NCI-H748 treated with DMSO at 0.1 percent for 48 hours (cell line): ENCODE measurements at places on chromosomes 16 and 17.

GRCh38 chr16:7992616-7993015 is 597.7 kb downstream of the TMEM114 start:
- DNase-seq = no peak

GRCh38 chr16:76729525-76729924 is 452.3 kb downstream of the CNTNAP4 start:
- DNase-seq = no peak

- no peak for DNase-seq
Measured at GRCh38 chr17:27603421-27603770, 27.6 kb upstream of the LGALS9 start.

GRCh38 chr17:48055531-48056245 is 7.5 kb downstream of the NFE2L1 start:
- no peak for DNase-seq

- DNase-seq = no peak
Measured at GRCh38 chr16:49928176-49929041, 72.5 kb upstream of the ZNF423 start.
